ENCODE measurements at places on chromosomes 5 and 9. TPM values are rescaled to one million over a fixed set of nuclear protein-coding genes. Genes with fewer than 3 reads are reported as not detected.

Gene MIGA2
- polyA plus RNA-seq: 17.9 TPM

Gene SLC36A2
- polyA plus RNA-seq: 6.1 TPM

Gene C9orf50
- 0.88 TPM for polyA plus RNA-seq

Gene PLEKHG4B
- polyA plus RNA-seq: 10.7 TPM

Gene FOXD4L3
- polyA plus RNA-seq: 0.10 TPM

Gene HINT1
- 446 TPM for polyA plus RNA-seq

Gene FAM153A
- polyA plus RNA-seq: 0.29 TPM

DNA sequence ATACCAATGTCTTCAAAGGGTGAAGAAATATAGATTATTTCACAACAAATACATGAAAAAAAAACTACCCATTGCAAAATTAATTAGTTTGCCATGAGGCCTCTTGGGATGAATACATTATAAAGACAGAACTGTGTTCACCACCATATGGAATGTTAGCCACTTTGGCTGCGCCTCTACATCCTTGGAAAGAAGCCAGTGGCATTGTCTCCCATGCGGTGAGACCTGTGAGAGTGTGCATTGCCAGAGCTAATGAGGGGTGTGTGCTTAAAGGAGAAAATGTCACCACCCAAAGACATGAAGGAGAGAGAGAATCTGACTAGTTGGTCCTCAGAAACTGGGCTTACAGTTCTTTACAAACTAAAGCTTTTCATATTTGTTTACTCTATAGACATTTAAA lies 110.6 kb downstream of the PLPPR1 start:
- no peak for DNase-seq

DNA sequence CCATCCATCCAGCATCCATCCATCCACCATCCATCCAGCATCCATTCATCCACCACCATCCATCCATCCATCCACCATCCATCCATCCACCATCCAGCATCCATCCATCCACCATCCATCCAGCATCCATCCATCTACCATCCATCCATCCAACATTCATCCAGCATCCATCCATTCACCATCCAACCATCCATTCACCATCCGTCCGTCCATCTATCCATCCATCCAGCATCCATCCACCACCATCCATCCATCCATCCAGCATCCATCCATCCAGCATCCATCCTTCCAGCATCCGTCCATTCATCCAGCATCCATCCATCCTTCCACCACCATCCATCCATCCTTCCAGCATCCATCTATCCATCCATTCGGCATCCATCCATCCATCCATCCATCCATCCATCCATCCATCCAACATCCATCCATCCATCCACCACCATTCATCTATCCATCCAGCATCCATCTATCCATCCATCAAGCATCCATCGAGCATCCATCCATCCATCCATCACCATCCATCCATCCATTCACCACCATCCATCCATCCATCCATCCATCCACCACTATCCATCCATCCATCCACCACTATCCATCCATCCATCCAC lies 32.4 kb upstream of the WDR5 start:
- DNase-seq: no peak

DNA sequence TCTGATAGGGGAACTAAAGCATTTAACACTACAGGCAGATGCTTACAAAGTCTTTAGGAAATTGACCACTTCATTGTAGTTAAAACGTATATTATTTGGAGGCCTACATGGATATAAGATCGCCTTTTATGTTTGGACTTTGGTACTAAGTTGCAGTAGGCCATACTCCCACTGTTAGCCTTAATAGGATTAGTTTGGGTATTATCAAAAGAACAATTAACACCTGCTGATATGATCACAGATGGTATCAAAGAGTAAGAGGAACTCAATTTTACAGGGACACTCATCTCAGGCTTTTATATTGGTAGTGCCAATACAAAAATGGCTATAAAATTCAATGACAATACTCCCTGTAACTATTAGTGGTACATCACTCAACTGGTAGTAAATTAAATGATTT lies 1183.0 kb downstream of the MAT2B start:
- DNase-seq: no peak

DNA sequence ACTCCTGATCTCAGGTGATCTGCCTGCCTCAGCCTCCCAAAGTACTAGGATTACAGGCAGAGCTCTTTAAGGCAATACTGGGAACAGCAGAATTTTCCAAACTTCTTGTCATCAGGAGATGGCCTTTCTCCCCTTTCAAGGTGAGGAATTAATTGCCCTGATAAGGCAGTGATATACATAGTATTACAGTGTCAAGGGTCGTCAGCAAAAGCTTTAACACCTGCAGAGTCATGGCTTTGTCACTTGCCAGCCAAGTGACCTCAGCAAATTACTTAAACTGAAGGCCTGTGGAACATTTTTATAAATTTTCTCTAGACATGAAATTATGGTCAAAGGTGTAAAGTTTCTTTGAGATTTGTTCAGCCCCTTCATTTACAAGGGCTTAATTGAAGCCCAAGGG lies 59.5 kb downstream of the FBXO38 start:
- DNase-seq: no peak

DNA sequence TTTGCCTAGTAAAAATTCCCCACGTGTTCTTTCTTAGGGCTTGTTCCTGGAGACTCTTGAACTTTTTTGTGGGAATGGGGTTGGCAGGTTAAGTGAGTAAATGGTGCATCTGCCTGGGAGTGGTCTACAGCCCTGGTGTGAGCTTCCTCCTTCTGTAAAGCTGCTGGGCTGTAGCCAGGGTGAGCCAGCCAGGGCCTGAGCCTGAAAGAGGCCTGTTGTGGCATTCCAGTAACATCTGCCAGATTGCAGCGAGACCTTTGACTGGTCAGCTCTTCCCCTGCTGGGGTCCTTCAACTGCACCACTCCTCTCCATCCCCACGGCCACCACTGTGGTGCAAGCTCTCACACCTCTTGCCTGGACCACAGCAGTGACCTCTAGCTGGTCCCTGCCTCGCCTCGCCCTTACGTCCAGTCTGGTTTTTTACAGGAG lies 47.5 kb downstream of the SLC22A5 start:
- no peak for DNase-seq

DNA sequence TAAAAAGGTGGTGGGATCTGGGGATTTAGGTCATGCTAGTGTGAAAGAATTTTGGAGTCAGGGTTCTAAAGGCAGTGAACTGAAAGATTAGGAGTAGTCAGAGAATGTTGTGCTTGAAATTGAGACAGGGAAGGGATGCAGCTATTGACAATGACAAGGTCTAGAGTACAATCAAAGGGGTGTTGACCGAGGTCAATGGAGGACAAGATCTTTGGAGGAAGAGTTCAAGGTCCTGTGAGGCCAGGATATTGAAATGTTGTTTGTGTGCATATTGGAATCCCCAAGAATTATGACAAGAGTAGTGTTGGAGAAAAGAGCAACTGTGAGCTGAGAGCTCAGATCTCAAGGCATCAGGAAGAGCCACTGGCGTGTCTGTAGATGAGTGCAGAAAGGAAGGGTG lies 116.9 kb downstream of the RASGRF2 start:
- no peak for DNase-seq

GRCh38 chr9:19618816-19619215 lies 170.0 kb downstream of the SLC24A2 start:
- no peak for DNase-seq

DNA sequence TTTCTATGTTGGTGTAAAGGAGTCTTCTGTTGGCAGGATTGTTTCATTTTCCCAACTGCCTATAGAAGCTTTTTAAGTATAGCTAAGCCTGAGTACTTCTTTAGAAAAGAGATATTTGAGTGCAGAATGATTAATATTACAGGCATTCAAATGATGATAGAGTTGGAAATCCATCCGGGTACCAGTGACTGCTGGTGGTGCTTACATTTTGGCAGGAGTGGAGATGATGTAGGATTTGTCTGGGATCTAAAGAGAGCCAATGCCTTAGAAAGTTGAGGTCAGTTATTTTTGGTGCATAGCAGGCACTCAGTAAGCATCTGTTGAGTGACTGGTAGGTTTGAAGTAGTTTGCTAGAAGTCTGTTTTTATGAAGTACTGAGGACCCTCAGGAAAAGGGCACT lies 433.5 kb downstream of the DMAC1 start:
- no peak for DNase-seq

DNA sequence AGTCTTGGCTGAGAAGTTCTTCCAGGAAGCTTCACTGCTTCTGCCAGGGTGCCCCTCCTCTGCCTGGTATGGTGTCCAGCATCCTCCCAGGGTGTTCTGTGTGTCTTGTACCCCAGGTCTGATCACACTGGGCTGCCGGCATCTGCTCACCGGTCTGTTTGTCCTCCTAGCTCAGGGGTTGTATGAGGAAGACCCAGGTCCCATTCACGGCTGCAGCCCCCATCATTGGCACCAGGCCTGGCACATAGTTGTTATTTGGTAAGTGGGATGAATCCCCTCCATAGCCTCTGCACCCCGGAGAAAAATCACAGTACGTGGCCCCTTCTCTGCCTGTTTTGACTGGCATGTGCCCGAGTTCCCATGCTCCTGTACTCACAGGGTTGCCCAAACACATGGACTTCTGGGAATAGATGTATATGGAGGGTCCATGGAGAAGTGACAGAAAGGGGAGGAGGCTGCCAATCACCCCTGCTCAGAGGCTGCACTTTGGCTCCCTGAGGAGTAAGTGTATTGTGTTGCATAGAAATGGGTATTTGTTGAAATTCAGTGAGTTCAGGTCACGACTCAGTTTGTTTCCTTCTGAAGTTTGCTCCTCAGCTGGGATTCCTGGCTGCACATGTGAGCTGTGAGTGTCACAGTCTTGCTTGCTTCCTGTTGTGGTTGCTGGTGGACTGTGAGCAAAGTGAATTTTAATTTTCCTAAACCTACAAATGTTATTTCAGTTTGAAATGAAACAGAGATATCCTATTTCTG lies 96.2 kb downstream of the HSPA4 start:
- no peak for DNase-seq

GRCh38 chr5:14407746-14408175 lies 173.8 kb upstream of the OTULINL start:
- DNase-seq: no peak

- DNase-seq: no peak
These were observed 95.3 kb upstream of the SLC27A6 start for GRCh38 chr5:128869970-128870369.

DNA sequence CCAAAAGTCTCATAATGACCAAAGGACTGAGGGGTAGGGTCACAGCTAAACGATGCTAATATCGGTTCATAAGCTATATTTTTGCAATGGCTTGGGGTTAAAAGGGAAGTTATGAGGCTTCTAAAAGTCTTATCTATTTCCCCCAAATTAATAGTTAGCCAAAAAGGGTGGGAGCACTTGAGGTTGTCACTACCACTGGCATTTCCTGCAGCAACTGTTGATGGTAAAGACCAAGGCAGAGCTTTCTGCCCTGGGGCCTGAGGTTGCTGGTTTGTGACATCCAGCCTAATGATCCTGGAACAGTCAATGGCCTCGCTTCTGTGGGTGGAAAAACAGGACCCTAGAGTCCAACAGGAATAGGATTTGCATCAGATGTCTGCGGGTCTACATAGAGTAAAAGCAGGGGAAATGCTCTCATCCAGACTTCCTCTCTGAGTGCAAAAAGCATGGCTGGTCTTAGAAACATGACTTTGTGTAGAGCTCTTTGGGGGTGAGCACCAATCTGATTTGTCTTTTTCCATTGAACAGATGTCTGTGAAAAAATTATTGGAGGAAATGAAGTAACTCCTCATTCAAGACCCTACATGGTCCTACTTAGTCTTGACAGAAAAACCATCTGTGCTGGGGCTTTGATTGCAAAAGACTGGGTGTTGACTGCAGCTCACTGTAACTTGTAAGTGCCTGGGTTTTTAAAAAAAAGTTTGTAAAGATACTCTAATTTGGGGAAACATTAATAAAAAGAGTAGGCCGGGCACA lies 2.7 kb downstream of the GZMA start:
- DNase-seq: no peak

DNA sequence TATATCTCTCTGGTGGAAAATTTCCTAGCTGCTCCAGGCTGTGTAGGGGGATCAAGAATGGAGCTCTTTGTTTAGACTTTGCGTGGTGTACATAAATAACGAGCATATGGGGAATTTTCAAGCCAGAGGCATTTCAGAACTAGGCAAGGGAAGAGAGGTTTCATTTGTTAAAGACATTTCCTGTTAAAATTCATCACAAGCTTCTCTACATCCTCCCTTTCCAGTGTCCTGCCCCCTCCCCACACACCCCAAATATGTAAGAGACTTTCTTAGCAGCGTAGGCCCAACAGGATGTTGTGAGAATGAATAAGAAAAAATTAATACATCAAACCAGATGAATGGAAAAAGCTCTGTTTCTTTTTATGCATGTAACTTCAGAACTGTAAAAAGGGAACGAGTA lies 150.3 kb downstream of the GPBP1 start:
- no peak for DNase-seq

- no peak for DNase-seq
These were observed 1.7 kb downstream of the PHF2 start for GRCh38 chr9:93577975-93578682.

DNA sequence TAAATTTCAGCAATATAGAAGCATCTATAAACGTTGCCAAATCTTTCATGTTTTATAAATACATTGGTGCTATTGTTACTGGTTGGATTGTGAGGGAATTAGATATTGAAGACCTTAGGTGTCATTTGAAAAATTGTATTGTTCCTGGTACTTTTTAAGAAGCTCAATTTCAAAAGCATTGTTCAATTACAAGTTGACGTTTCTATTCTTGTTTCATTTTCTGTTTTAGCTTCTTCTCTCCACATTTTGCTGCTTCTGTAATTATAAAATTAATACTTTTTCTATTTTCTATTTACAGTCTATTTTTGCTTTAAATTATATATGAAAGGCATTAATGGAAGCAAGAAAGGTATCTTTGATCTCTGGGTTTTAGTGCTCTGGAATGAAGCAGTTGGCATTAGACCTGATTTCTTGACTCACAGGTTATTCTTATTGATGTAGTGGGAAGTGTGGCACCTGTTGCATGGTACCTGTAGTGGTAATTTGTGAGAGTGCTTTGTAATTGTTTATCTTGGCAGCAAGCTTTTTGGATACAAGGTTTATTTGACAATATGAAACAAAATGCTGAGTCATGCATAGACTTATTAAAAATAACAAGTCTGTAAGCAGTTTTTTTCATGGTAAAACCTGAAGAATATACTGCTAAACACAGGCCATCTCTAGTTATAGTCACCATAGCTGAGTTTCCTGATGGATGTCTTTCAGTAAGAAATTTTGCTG lies 13.2 kb downstream of the MACIR start:
- no peak for DNase-seq

GRCh38 chr5:159581502-159582249 lies 251.4 kb upstream of the IL12B start:
- no peak for DNase-seq

GRCh38 chr5:10607023-10607665 lies 43.3 kb downstream of the ANKRD33B start:
- DNase-seq: no peak

DNA sequence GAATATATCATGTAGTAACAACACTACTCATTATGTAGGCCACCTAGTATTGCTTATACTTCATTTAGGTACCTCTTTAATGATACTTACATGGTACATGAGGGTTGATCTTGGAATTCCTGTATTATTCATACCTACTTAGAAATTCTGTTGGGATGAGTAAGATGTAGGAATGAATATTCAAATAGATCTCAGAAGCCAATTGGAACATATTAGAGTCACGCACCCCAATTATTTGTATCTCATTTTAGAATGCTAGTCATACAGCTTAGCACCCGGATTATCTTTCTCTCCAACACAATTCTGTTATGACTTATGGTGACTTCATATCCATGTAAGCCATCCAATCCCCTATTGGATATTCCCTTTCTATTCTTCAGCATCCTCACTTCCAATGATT lies 106.7 kb upstream of the SH3GL2 start:
- DNase-seq: no peak

GRCh38 chr5:86008293-86008692 lies 609.4 kb upstream of the COX7C start:
- no peak for DNase-seq
